EL (cell line): ENCODE measurements at places on chromosomes 1 and 21.

- peak; percentile 16 for DNase-seq
Observed at GRCh38 chr1:35452106-35452774, 105.0 kb downstream of the KIAA0319L start.

DNA sequence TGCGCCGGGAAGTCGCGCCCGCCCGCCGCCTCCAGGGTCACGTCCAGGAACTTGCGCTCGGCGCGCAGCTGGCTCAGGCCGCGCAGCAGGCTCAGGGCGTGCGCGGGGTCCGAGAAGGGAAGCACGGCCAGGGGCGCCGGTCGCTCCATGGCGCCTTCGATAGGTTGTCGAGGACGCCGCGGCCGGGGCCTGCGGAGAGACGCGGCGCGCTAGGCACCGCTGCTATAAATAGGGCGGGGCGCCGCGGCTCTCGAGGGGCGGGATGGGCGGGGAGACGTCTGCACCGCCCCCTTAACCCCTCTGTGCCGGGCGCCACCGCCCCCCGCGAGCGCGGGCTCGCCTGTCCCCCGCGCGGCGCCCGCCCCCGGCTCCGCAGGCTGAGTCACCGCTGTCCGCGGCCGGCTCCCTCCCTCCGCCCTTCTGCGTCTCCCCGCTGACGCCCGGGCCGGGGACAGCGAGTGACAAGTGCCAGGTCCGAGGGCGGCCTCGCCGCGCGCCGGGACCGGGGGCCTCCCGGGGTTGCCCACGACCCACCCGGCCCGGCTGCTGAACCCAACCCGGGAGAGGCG is at the start of gene KLHL21:
TSS of gene KLHL21 (minus strand) at position 201 of the 569 bp plus-strand sequence. CDS start at position 149, 52 bp downstream.
- peak; percentile 92 for DNase-seq

DNA sequence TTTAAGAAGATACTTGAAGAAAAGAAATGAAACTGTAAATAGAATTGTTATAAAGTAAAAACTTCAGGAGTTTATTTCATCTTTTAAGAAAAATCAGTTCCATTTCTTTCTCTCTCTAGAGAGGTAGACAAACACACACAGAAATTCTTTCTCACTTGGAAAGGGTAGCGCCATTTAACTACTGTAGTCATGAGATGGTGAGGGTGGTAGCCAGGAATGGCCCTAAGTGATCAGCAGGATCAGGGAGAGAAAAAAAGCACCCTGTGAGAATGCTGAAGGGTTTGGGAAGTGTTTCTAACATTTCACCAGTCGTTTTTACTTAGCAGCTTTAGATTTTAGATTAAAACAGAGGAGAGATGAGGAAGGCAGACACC is 205.7 kb upstream of the RUNX1 start:
- no peak for DNase-seq

GRCh38 chr1:231493421-231494185 is 34.9 kb upstream of the TSNAX start:
- peak; percentile 41 for DNase-seq

DNA sequence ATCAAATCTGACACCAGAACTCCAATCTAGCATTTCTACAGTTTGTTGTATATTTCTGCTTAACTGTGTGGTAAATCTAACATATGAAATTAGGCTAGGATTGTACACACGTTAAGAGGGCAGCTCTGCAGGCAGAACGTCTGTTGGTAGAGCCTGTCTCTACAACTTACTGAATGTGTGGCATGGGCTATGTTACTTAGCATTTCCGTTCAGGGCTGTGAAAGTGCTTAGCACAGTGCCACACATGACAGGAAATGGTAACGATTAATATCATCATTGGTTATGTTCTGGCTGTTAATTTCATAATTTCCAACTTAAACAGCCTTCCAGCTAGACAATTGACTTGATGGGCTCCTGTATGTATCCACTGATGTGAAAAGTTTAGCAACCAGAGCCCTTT is 9.6 kb upstream of the C8B start:
- DNase-seq, result no peak

GRCh38 chr1:14954210-14954609 is 199.3 kb upstream of the TMEM51 start:
- peak; percentile 92 for DNase-seq
